Upper lobe of left lung (tissue), 6 donors: ENCODE measurements at places on chromosomes 1 and 21. TPM values are rescaled to one million over a fixed set of nuclear protein-coding genes. Genes with fewer than 3 reads are reported as not detected.

C1orf94 gene
- not detected for total RNA-seq

MYCL gene
- 4.3 TPM for total RNA-seq

OR10J1 gene
- not detected for total RNA-seq

PHF13 gene
- 9.5 TPM for total RNA-seq

CD1B gene
- total RNA-seq: not detected

AVPR1B gene
- not detected for total RNA-seq

HUNK gene
- total RNA-seq: 2.4 TPM

DDAH1 gene
- 47.6 TPM for total RNA-seq
